ENCODE measurements at places on chromosomes 5 and 9.
A peak's percentile ranks its signal among the peaks of the same experiment; 100 is the strongest.

DNA sequence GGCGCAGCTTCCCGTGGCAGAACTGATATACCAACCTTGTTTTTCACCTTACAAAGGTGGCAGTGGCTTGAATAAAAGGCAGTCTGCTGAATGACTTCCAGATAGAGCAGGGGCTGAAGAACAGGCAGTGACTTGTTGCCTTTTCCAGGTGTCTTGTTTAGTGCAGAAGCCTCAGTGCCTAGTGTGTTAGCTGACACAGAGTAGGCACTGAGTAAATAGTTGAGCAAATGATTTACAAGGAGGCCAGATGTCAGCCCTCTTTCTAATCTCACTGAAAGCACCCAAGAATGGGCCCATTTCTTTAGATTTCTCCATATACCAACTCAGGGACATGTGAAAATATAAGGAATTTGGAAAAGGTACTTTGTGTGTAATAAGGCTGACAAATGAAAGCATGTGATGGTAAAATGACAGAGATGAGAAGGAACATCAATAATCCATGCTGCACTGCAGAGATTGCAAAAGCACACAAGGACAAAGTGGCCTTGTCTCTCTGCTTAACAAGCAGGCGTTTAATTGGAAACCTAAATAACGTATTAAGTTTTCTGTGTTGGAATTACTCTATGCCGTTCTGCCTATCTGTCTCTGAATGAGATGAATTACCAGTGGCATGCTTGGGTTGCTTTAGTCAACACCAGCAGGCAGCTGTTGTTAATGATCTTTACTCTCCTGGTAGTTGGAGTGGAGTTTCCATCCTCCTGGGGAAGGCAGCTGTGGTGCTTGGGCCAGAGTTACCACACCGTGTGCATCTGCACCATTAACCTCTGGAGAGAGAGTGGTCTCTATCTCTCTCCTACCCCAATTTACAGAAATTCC is 360.1 kb upstream of the C9orf72 start:
- DNase-seq: no peak

DNA sequence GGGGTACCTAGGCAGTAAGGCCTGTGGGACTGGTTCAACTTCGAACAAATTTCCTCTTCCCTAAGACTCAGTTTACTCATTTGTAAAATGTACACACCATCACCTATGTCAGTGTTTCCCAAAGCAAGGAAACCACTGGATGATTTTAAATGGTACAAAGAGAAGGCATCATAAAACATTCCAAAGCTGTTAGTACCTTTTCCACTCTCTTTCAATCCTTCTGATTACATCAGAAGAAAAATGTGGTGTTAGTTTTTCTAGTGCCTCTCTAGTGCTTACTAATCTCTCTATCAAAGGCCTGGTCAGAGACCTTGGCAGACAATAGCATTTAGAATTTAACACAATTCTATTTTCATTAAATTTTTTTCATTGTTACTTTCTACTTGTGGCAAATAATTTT is 18.1 kb downstream of the NR6A1 start:
- no peak for DNase-seq

- no peak for DNase-seq
Measured at GRCh38 chr5:117249086-117249815, 674.6 kb upstream of the SEMA6A start.

GRCh38 chr9:84751921-84752320 is 82.4 kb downstream of the NTRK2 start:
- no peak for DNase-seq

- DNase-seq: no peak
Measured at GRCh38 chr5:134267366-134268018, 41.6 kb upstream of the PPP2CA start.

DNA sequence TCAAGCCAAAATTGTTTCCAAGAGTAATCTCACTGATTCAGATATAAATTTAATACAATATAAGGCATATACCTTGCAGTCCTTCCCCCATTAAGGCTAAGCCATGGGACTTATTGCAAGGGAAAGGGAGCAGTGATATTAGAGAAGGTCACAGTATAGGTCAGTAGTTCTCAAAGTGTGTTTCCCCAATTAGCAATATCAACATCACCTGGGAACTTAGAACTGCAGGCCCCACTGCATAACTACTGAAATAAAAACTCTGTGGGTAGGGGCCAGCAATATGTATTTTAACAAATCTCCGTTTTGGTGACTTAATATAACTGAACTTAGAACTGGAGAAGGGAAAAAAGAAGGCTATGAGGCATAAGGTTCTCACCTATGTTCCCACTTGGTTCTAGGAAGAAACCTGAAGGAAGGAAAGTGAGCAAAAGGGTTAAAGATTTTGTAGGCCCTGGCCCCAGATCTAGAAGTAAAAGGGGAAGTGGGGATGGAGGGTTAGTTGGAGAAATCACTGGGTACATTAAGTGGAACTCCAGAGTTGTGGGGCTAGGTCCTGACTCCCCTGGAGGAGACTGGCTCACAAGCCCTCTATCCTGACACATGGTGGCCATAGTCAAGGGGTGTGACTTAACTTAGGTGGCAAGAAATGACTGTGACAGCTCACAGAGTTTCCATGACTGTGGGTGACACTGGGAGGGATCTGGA is 40.7 kb downstream of the WDR36 start:
- DNase-seq: no peak

DNA sequence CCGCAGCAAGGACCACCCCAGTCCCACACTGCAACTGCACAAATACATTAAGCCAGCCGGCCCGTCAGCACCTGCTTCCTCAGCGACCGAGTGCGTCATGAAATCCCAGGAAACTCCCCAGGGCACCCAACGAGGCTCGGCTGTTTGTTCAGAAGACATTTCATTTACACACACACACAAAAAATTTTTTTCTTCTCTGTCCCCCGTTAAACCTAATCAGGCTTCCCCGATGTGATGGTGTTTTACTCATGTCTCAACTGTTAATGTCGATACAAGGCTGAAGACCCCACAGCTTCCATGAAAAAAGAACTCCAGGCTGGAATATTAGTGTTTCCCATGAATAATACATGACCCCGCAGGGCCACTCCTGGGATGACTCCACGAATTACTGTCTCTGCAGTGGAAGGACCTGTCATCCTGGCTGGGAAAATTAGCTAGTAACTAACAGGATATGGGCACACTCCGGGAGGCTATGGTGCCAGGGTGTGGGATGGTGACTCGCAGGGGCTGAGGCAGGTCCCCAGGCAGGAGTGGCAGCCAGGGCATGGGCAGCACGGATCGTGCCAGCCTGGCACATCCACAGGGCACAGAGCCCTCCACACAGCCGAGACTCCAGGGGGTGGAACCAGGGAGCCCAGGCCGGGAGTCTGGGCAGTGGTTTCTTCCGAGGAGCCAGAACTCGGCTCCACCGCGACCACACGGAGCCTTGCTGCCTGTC is 102.4 kb downstream of the VAV2 start:
- no peak for DNase-seq

DNA sequence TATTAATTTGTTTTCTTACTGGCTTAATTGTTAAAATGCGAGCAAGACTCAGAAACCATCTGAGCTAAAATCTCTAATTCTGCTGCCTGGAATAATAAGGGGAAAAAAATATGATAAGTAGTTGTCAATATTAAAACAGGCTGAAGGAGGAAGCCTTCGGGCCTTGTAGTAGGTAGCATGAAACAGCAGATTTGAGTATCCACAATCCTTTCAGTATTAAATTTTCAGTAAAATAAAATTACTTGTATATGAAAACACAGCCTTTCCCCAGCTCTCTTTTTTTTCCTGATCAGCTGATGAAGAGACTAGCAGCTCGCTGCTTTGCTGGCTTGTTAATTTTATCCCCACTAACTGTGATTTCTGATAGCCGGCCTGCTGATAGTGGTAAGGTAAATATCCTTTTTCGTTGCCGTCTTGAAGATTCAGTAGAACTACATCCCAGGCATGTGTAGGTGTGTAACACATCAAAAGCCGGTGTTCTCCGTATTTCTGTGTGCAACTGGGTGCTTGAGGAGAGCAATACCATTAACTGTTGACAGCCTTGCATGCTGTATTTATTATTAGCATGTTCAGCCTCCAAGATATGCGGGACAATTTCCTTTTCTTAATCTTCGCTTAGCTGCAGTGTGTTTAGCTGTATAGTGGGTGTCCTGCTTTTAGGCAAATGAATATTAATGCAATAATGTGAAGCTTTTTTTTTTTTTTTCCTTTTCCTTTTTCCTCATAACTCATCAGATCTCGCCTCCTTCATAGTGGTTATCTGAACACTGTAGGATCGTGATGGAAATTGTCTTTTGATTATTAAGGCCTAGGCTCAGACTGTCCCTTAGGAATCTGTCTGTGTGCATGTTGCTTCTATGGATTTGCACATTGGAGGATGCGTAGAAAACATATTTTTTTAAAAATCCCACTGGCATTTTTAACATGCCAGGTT is 144.6 kb downstream of the SMARCA2 start:
- DNase-seq: no peak

- no peak for DNase-seq
Measured at GRCh38 chr5:177540438-177540837, 13.9 kb downstream of the FAM193B start.

DNA sequence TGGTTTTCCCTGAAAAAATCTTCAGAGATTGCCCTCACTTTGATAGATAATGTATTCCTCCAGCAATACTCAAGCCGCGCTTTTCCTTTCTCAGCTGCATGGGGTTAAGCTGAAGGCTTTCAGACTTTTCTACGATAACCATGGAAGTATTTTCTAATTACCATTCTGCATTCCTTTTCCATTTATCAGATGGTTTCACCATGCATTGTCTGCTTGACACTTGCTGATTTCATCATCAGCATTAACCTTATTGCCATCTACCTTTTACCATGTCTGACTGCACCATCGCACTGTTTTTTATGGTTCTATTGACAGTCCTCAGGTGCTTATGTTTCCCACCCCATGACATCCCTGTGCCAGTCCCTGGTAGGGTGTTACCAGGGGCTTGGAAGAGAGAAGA is 91.6 kb downstream of the DMAC1 start:
- no peak for DNase-seq

GRCh38 chr9:131995382-131995781 is 84.3 kb downstream of the MED27 start:
- no peak for DNase-seq

DNA sequence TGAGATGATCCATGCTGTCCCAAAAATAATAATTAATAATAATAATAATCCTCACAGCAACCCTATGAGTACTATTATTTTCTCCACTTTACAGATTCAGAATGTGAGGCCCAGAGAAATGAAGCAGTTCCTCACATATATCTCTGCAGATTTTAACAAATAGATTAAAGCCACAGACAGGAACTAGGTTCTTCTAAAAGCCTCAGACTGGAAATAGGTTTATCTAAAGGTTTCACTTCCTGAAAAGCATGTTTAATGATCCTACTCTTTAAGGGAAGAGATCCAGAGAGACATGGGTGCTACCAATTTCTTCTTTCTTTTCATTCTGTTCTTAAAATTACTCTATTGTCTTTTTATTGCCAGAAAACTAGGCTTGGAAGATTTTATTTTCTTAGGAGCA is 1079.4 kb upstream of the COX7C start:
- DNase-seq: no peak

DNA sequence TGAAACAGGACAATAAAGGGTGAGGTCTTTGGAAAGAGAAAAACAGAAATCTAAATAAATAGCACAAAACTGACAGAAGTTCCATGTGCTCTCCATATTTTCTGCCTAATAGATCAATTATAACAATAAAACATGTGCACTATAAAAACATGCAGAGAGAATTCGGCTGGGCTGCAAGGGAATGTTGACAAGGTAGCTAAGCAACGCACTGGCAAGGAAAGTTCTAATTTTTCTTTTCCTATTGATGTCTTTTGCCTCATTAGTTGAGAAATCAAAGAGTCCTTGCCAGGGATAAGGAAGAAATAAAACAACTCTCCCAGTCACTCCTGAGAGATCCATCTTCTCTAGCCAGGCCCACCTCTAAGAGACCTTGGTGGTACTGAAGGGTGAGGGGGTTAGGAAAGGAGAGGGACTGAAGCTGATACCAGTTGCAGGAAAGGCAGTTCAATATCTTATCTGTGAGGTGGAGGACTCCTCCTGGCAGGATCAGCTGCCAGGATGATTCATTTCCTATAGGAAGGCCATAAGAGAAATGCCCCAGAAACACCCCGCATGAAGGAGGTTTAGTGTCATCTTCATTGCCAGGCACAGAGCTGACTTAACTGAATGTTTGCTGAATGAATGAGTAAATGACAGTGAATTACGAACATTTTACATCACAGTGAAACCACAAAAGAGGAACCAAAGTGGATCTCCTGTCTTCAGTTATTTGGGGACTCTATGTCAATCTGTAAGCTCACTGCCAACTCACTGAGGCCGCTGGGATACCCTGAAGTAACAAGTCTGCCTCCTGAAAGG is 63.7 kb upstream of the IFNK start:
- peak; percentile 49 for DNase-seq

GRCh38 chr9:12818431-12819000 is 43.7 kb downstream of the LURAP1L start:
- DNase-seq: no peak

- no peak for DNase-seq
Measured at GRCh38 chr9:80493258-80493657, 921.5 kb downstream of the TLE4 start.

- no peak for DNase-seq
Measured at GRCh38 chr5:127306647-127307046, 16.1 kb downstream of the MEGF10 start.

DNA sequence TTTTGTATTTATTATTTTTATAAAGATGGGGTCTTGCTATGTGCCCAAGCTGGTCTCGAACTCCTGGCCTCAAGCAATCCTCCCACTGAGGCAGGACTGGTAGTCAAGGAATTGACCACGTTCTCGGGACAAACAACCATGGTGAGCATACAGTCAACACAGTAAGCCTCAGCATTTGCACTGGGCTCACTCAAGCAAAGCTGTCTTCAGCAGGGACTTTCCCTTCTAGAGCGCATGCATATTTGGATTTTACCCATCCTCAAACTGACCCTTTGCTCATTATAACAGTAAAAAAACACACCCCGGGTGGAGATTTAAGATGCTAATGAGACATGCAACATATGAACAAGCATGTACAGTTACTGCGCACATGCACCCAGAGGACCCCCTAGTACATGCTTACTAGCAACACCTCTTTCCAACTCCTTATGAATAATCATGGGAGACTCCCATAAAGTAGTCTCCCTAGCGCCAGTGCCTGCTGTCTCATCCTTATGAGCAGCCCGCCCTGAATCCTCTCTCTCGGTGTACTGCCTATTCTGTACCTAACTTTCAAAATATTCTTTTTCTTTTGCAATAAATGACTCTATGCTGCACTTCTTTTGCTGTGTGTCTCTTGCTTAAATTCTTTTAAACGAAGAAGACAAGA is 41.5 kb downstream of the C5orf22 start:
- DNase-seq: no peak

GRCh38 chr9:5563417-5563815 is 53.1 kb downstream of the PDCD1LG2 start:
- DNase-seq: no peak

GRCh38 chr9:37029776-37030610 is 4.1 kb downstream of the PAX5 start:
- DNase-seq: no peak

GRCh38 chr5:176738637-176739250 is 71.6 kb upstream of the UNC5A start:
- no peak for DNase-seq

GRCh38 chr5:9562141-9562540 is 16.3 kb upstream of the SEMA5A start:
- no peak for DNase-seq

Data from CD4-positive, alpha-beta T cell treated with Interleukin-1 beta for 1 hour (primary cell).